ENCODE measurements at places on chromosomes 6 and 20.
A peak's percentile ranks its signal among the peaks of the same experiment; 100 is the strongest.

- DNase-seq: no peak
These were observed 125.9 kb upstream of the TRAF3IP2 start for GRCh38 chr6:111731456-111732195.

GRCh38 chr20:19952392-19952791 is 64.8 kb upstream of the NAA20 start:
- no peak for DNase-seq

- DNase-seq: no peak
These were observed 1.8 kb upstream of the ARFGAP1 start for GRCh38 chr20:63270606-63271325.

DNA sequence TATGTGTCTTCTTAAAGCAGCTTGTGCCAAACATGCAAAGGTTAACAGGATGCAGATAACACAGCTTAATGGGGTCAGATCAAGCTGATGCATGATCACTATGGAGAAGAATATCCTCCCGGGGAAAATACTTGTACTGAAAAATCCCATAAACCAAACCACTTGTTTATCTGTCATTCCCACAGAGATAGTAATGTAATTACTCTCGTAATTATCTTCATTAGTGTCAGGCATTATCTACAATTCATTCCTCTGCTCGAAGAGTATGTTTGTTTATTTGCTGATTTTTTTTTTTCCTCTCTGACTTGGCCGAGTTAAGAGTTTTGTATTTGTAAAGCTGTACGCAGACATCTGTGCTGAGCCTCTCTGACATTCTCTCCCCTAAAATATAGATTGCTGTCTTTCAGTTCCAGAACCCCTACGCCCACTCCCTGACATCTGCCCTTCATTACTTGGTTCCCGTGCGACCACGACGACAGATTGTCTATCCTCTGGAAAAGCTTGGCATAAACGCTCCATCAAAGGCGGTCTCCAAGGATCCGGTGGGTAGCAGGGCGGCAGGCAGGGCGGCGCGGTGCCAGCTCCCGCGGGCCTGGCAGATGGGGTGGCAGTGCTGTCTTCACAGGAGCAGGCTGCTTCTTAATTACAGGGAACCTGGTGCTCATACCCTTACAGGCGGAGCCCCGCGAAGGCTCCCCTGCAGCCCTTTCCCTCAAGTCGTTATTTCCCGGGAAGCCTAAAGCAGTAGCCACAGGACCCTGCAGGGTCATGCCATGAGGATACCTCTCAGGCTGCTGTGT is 147.2 kb downstream of the CFAP61 start:
- DNase-seq: no peak

DNA sequence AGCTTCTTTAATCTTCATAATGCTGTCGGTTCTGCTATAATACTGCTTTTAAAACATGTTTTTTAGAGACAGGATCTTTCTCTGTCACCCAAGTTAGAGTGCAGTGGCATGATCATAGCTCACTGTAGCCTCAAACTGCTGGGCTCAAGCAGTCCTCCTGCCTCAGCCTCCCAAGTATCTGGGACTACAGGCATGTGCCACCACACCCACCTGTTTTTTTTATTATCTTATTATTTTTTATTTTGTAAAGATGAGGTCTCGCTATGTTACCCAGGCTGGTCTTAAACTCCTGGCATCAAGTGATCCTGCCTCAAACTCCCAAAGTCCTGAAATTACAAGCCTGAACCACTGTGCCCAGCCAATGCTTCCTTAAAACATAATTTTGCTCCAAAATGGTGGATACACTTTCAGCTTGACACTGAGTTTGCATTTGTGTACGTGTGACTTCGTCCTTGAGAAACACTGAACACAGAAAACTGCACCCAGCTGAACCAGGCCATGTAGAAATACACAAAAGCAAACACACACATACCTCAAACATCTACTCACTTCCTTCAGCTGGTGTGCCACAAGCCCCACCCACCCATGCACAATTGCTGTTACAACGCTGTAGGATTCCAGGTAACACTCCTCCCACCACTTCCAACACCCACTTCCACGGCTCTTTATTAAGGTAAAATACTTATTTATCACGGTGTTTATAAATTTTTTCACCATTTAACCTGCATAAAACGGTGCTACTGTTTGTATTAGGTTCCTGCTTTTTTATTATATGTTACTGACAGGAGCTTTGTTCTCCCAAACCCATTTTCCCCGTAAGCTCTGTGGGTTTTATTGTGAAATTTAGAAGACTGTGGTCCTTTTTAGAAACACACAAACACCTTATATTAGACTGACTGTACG is 109.1 kb downstream of the TSHZ2 start:
- peak; percentile 81 for DNase-seq

DNA sequence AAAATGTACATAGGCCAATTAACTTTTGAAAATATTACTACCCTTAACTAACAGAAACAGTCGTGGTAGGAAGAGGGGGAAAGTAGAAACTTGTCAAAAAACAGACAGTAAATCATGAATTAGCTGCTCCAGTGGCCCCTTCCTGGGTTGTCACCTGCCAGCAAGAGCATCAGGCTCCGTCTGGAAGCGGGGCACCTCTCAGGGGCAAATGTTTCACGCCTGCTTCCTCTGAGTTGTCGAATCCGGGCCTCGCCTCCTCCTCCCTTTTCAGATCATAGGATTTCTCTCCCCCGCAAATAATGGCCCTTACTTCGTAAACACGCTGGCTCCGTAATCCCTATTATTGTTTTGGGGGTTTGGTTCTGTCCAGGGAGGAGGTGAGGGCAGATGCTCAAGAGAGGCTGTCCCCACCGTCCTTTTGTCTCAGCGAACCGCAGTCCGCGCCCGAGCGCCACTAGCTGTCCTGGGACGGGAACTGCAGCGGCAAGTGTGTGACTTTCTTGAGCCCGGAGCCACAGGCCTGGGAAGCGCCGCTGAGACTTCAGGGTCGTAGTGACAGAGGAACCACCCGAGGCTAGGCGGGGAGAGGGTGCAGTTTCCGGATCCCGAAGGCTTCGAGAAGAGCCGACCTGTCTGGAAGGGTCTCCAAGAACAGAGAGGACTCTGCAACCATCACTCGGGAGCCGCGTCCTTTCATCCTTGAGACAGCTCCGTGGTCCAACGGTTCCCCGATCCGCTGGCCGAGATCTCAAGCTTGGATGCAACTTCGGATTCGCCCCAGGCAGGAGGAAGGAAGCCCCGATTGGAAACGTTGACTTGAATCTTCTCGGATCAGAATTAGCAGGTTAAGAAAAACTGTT is 214.5 kb upstream of the ZNF184 start:
- peak; percentile 89 for DNase-seq

Measured in HT-29 (cell line).